ENCODE measurements at places on chromosomes 13 and 19. TPM values are rescaled to one million over a fixed set of nuclear protein-coding genes. Genes with fewer than 3 reads are reported as not detected.

- H3K27me3 ChIP-seq, result no peaks in the 10 kb centered on the region
- DNase-seq, result no peak
- H3K27ac ChIP-seq, result peak overlapping the region; percentile 99
- peak overlapping the region; percentile 55 for H3K4me3 ChIP-seq
- H3K36me3 ChIP-seq, result no peaks in the 10 kb centered on the region
Observed at GRCh38 chr19:2059422-2060201, 8.6 kb upstream of the MKNK2 start.

- H3K36me3 ChIP-seq, result no peaks in the 10 kb centered on the region
- H3K4me1 ChIP-seq, result no peaks in the 10 kb centered on the region
- no peaks in the 10 kb centered on the region for H3K27me3 ChIP-seq
- no peak for DNase-seq
- no peak overlapping the region for H3K27ac ChIP-seq
Observed at GRCh38 chr13:23718996-23719395, 148.8 kb downstream of the TNFRSF19 start.

DNA sequence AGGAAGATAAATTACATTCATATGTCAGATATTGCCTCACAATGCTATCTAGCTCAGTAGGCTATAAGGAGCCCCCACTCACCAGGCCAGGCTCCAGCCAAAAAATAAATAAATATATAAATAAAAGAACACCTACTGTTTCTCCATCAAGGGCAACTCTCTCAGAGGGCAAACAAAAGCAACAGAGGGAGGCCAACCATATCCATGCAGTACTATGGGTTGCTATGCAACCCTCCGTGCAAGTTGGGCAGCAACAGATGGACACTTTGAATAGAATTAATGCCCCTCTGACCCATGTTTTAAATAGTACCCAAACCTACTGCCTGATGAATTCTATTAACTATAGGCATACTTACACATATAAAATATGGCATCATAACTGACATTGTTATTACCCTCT, 279.8 kb upstream of the EDNRB start:
- H3K4me3 ChIP-seq, result no peak overlapping the region
- DNase-seq, result no peak
- no peak overlapping the region for H3K27ac ChIP-seq
- H3K27me3 ChIP-seq, result no peaks in the 10 kb centered on the region
- no peaks in the 10 kb centered on the region for H3K36me3 ChIP-seq
- no peaks in the 10 kb centered on the region for H3K4me1 ChIP-seq

The CEACAM6 gene
- not detected for polyA plus RNA-seq

The ZGLP1 gene
- 12.2 TPM for polyA plus RNA-seq
